ENCODE measurements at places on chromosomes 3 and 15.

- no peak for DNase-seq
Observed at GRCh38 chr15:43550527-43551363, 33.3 kb downstream of the MAP1A start.

DNA sequence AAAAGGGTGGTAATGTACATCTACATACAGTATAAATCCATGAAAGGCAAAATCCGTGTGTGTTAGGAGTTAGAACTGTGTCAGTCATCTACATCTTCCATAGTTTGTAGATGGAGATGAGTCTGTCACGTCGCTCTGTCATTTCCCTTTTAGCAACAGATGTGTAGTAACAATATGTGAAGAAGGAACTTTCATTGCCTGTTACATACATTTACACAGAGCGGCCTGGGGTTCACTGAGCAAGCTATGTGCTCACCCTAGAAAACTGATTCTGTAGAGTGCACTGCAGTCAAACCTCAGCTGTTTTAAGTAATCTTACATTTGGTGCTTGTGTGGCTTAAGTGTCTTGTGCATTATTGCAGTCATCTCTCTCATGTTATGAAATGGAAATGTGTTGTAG lies 41.6 kb upstream of the AP3B2 start:
- no peak for DNase-seq

DNA sequence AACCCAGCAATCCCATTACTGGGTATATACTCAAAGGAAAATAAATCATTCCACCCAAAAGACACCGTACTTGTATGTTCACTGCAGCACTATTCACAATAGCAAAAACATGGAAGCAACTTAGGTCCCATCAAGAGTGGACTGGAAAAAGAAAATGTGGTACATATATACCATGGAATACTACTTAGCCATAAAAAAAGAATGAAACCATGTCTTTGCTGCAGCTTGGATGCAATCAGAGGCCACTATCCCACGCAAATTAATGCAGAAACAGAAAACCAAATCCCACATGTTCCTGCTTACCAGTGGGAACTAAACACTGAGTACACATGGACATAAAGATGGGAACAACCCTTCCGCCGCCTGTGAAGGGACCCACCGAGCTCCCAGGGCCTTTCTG lies 34.2 kb downstream of the UACA start:
- no peak for DNase-seq

GRCh38 chr3:59001675-59002074 lies 48.1 kb downstream of the CFAP20DC start:
- no peak for DNase-seq

GRCh38 chr15:69612112-69612511 lies 159.5 kb downstream of the RPLP1 start:
- DNase-seq, result no peak
